Metanephros (tissue), 2 donors: ENCODE measurements at places on chromosomes 5 and 9. TPM values are rescaled to one million over a fixed set of nuclear protein-coding genes. Genes with fewer than 3 reads are reported as not detected.

The NME5 gene
- total RNA-seq = 6.9 TPM

The MZB1 gene
- total RNA-seq = 0.93 TPM

The PCDHGB1 gene
- total RNA-seq = 6.0 TPM

The ADAMTS12 gene
- 26.5 TPM for total RNA-seq

The MRPS2 gene
- total RNA-seq = 28.3 TPM

The TLR4 gene
- total RNA-seq = 18.2 TPM

The FAM13B gene
- total RNA-seq = 43.4 TPM

The RNF180 gene
- total RNA-seq = 20.1 TPM

The ZNF879 gene
- total RNA-seq = 6.1 TPM

The TAF11L5 gene
- not detected for total RNA-seq

The SLC34A1 gene
- total RNA-seq = 166 TPM
